ENCODE measurements at places on chromosomes 5 and 9.

DNA sequence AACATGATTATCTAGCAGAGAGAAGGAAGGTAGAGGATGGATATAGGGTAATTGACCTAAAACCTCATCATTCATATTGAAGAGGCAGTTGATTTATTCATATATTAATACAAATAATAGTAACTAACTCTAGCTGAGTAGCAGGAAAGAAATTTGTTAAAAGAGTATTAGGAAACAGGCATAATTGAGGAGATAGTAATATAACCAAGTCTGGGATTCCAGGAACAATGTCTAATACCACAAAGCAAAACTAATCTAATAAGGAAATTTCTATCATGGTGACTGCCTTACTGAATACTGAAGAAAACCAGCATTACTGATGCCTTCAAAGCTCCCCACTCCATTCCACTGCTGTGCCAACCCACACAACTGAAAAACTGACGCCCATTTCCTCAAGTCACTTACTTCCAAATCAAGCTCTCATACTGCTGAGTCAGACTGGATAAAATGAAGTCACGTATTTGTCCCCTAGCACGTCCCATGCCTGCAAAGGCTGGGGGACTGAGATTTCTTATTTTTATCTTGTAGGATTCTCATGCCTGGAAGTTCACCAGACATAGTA lies 153.9 kb downstream of the SMC2 start:
- no peak for DNase-seq

DNA sequence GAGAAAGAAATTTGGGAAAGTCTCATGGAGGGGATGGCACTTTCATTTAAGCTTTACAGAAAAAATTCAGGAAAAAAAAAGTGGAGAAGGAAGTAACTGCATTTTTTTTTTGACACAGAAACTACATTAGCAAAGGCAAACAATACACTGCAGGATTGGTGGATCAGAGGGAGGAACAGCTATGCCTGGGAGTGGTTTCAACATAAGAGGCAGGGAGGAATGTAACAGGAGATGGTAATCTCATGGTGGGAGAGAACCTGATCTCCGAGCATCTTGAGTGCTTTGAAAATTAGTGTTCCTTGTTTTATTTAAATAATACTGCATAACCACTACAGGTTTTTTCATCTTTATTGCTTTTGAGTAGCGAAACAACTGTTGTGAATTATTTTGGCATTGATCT lies 249.4 kb downstream of the FAM170A start:
- DNase-seq, result no peak

DNA sequence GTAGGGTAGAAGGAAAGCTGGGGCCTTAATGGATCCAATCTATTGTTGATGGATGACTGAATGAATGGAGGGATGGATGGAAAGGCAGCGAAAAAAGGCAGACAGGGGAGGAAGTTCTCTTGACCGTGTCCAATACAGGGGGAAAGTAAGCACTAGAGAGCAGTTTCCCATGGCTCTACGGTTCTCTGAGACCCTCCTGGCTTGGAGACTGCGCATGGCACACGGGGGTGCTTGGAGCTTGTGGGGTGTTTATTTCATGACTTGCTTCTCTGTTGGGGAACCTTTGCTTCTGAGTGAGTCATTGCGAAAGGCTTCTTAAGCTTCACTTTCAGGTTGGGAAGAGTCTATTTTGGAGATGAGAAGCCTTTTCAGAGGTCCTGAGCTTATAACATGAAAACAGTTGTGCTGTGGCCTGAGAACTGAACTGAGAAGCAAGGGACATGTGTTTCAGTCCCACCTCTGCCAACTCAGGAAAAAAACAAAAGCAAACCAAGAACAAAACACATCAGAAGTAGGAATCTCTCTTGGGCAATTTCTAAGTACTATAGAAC lies 12.8 kb upstream of the TEX48 start:
- DNase-seq, result no peak

GRCh38 chr5:101009758-101010519 lies 106.9 kb upstream of the ST8SIA4 start:
- no peak for DNase-seq

- DNase-seq, result no peak
These were observed 35.5 kb downstream of the ACO1 start for GRCh38 chr9:32419921-32420320.

DNA sequence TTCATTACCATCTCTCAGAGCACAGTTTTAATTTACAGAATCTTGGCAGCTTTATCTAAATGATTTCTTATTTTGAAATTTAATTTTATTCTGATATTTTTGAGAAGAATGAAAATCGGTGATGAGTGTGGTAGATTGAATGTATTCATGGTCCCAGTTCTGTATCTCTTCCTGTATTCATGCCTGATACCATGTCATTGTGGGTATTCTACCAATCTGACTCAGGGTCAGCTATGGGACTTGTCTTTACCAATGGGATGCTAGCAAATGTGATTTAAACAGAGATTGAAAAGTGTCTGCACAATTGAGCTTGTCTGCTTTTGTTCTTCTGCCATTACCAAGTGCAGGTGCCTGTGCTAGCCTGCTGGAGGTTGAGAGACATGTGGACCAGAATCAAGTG lies 17.8 kb upstream of the ZNF618 start:
- no peak for DNase-seq

- no peak for DNase-seq
These were observed 78.3 kb upstream of the POU5F2 start for GRCh38 chr5:93819668-93820067.

DNA sequence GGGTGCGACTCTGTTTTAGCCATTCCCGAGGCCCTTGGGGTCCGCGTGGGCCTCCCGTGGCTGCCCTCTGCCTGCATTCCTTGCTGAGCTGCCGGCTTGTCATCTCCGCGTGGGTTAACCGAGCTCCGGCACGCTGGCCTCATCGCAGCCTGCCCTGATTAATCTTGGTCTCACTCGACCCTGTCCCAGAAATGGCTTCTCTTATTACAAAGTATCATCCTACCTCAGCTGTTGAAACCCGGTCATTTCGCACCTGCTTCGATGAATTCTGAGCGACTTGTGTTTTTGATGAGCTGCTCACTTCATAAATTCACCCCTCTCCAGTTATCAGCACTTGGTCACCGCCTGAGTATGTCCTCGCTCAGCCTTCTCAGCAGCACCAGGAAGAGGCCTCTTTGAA lies 123.5 kb upstream of the EGFLAM start:
- no peak for DNase-seq

DNA sequence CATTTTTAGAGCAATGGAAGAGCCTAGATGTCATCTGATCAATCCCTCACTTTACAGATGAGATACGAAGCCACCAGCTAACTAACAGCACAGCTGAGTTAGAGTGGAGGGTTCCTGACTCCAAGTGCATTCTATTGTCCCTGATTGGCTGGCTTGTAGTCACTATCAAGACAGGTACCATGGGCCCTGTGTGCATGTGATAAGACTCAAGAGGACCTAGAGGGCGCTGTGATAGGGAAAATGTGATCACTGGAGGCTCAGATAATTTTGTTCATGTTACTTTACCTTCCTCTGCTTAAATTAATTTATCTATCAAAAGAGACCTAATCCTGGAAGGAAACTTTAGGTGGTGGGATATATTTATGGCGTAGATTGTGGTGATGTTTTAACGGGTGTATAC lies 19.5 kb upstream of the SNAPC3 start:
- DNase-seq, result no peak

DNA sequence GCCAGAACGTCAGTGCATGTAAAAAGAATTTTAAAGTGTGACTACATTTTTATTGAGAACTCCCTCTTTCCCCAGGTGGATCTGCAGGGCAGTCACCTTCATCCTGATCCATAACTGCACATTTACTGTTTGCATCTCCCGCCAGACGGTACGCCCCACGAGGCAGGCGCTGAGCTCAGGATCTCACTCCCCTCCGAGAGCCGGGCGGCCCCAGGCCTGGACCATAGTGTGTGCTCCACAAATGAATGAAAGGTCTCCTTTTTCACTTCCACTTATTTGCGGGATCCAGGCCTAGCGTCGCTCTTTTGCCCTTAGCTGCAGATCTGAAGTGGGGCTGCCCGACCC lies 378 bp downstream of the DROSHA start:
- DNase-seq, result no peak

DNA sequence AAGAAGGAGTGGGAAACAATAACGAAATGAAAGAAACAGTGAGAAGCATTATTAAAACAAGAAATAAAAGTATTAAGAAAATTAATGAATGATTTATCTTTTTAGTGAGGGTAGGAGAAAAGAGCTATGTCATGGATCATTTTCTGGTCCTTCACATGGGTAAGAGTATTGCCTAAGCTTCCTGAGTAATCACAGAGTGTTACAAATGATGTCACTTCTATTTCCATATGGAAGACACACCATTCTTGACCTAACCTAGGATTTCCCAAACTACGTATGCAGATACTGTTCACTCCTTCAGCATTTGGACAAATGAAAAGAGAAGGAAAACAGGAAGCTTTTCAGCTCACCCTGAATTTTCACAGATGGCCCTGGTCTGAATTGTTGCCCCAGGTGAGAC lies 3.3 kb upstream of the TSLP start:
- no peak for DNase-seq

GRCh38 chr5:428219-428618 lies 14.8 kb upstream of the EXOC3 start:
- no peak for DNase-seq

- no peak for DNase-seq
These were observed 524.8 kb downstream of the RAB3C start for GRCh38 chr5:59107692-59108091.

DNA sequence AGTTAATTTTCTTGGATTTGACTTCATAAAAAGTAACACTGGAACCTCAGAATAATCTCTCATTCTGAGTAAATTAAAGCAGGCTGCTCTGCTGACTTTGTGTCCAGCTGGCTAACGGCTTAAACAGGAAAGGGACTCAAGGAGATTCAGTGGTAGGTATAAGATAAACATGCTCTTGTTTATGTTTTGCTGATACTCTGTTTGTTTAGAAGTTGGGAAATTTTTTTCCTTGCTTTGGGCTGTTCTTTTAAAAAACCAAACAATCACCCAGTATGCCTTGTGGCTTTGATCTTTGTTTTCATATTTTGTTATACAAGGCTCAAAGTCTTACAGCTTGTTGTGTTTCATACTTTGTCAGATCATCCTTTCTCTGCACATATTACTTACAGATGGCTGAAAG lies 237.6 kb upstream of the RIOK2 start:
- no peak for DNase-seq

GRCh38 chr9:130780865-130781504 lies 54.1 kb upstream of the ABL1 start:
- peak; percentile 96 for DNase-seq

GRCh38 chr9:20357037-20357432 lies 265.3 kb downstream of the MLLT3 start:
- DNase-seq, result no peak

GRCh38 chr5:102759289-102759688 lies 4.2 kb downstream of the PAM start:
- DNase-seq, result no peak

DNA sequence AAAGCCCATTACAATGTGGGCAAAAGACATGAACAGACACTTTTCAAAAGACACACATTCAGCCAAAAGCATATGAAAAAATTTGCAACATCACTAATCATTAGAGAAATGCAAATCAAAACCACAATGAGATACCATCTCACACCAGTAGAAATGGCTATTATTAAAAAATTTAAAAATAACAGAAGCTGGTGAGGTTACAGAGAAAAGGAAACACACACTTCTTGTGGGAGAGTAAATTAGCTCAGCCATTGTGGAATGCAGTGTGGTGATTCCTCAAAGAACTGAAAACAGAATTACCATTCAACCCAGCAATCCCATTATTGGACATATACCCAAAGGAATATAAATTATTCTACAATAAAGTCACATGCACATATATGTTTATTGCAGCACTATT lies 585.2 kb upstream of the TUSC1 start:
- DNase-seq, result no peak

DNA sequence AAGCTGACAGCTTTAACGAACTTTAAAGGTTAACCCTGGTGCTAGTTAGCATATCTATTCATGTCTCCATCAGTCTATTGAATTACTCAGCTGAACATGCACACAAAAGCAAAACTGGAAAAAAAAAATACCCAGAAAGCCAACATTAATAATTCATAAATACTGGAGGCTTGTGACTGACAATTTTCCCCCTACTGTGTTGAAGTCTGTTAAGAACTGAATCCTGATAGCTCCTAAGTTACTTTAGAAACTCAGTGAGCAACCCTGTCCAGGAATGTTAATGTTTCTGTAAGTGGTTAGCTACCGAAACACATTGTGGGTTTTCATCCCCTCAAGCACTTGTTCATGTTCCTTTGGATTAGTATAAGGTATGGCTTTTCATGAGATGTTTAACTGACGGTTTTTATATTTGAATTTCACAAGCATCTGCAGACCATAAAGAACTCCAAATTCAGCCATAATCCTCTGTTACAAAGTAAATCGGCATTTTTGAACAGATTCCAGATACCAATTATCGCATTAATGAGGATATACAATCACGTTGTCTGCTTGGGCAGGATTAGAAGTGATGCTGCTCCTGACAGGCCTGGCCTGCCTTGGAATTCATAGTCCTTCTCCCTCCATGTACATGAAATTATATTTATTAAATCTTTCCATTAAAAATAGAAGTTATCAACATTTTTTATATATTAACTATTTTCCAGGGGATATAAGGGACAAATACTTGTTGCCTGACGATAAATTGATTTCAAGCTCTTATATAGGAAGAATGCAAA lies 331.2 kb downstream of the TLE4 start:
- DNase-seq, result no peak

GRCh38 chr5:107381189-107381856 lies 289.4 kb downstream of the EFNA5 start:
- DNase-seq, result no peak

- no peak for DNase-seq
These were observed 306.3 kb upstream of the SGCD start for GRCh38 chr5:156020647-156021046.

GRCh38 chr5:149240354-149240998 lies 31.2 kb upstream of the AFAP1L1 start:
- no peak for DNase-seq

DNA sequence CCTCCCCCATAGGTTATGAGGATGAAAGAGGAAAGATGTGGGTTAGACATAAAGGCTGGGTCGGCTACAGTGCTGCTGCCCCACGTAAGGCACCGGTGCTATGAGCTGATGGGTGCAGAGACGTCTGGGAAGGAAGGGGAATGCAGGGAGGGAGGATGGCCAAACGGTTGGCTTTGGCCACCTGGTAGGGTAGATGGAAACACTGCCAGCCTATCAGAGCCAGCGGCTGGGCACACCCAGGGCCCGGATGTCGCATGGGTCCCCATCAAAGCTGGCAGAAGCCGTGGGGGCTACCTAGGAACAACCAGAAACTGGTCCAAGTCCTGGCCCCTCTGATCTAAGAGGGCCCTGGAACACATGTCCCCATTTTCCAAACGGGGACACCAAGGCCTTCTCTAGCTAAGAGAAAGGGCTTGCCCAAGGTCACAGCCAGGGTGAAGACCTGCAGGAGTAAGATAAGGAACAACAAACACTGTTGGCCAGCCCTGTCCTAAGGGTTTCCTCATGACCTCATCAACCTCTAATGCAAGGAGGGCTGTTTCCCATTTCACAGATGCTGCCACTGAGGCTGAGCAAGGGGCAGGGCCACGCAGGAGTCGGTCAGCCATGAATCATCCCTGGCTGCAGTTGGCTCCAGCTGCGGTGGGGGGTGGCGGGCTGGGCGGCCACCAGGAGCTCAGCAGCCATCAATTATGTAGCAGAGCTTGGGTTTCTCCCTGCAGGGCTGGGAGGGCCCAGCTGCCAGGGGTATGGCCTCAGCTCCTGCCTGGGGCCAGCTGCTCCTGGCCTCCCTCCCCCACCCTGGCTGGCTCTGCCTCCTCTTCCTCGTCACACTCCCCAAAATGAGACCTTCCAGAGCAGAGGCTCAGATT lies 4.9 kb downstream of the SH3GLB2 start:
- DNase-seq, result peak; percentile 21

Data from fibroblast of skin of left biceps (primary cell).